Kidney glomerular epithelial cell (primary cell): ENCODE measurements at places on chromosomes 2 and 18.

- DNase-seq = no peak
Observed at GRCh38 chr2:173513107-173513727, 158.5 kb downstream of the CDCA7 start.

- DNase-seq = no peak
Observed at GRCh38 chr2:218145124-218145523, 19.3 kb downstream of the CXCR2 start.

GRCh38 chr2:134220344-134220974, 33.4 kb upstream of the MGAT5 start:
- DNase-seq = no peak

- DNase-seq = no peak
Observed at GRCh38 chr18:45611943-45612342, 3.3 kb upstream of the SLC14A2 start.

GRCh38 chr18:22204996-22205395, 35.6 kb downstream of the GATA6 start:
- DNase-seq = no peak

DNA sequence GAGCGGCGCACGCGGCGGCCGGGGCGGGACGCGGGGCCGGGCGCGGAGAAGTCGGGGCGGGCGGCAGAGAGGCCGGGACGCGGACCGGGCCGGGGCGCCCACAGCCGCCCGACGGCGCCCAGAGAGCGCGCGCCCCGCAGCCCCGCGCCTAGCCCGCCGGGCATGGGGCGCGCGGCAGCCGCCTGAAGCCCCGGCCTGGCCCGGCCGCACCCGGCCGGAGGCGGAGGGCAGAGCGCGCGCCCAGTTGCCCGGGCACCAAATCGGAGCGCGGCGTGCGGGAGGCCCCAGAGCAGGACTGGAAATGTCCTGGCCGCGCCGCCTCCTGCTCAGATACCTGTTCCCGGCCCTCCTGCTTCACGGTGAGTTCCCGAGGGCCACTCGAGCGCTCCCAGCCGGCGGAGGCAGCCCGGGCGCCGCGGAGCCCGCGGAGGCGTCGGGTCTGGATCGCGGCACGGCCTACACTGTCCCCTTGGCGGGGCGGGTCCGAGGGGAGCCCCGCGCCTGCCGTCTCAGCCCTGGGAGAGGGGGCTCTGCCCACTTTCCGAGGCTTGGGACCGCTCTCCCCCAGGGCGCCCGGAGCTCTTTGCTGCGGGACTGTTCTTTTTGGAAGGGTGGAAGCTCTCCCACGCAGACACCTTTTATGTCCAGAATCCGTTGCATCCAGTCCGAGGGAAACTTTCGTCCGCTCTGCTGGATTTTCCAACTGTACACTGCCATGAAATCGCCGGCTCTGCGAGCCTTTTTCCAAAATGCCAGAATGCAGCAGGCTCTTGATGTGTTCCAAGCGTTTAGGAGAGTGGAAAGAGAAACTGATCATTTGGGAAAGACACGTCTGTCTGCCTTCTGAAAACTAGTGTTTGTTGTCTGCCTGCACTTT, 484 bp downstream of the APCDD1 start:
- DNase-seq = no peak

DNA sequence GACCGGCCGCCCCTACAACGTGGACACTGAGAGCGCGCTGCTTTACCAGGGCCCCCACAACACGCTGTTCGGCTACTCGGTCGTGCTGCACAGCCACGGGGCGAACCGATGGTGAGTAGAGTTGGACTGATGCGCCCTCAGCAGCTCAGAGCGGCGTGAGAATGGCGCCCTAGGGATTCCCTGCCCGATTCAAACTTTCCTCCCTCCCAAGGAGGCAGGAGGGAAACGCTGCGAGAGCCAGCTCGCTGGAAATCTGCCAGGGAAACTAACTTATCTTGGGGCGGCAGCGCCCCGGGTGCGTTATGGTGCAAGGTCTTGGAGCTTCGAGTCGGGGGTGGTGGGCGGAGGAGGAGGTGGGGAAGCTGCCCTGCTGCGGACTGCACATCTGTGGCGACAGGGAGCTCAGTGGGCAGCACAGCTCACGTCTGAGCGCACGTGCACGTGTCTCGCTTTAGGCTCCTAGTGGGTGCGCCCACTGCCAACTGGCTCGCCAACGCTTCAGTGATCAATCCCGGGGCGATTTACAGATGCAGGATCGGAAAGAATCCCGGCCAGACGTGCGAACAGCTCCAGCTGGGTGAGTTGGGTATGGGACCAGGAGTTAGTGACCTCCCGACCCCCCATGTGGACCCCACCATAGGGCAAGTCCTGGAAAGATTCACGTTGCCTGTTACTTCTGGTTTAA, 697 bp downstream of the ITGA4 start:
- DNase-seq = no peak

DNA sequence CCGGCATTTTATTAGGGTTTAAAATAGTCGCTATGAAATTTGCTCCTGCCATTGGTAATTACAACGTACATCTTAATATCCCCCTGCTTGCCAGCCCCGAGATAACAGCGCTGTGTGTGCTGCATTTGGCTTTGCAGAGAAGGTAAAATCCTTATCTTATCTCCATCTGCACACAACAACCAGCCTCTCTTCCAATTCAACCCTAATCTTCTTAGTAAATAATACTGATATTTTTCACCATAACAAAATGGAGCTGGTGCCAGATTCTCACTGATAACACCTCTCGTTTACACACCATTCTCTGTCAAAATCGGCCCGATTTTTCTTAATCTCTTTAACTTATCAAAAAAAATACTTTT, 61.4 kb upstream of the SIX3 start:
- DNase-seq = no peak

- DNase-seq = no peak
Observed at GRCh38 chr2:97707362-97708047, 5.9 kb upstream of the ZAP70 start.

GRCh38 chr2:165499131-165499530, 29.6 kb downstream of the CSRNP3 start:
- DNase-seq = no peak

- DNase-seq = no peak
Observed at GRCh38 chr18:7808992-7809391, 241.9 kb downstream of the PTPRM start.
